ENCODE measurements at places on chromosomes 2 and 18.

- no peak for DNase-seq
Observed at GRCh38 chr18:47172476-47172875, 3.7 kb downstream of the IER3IP1 start.

DNA sequence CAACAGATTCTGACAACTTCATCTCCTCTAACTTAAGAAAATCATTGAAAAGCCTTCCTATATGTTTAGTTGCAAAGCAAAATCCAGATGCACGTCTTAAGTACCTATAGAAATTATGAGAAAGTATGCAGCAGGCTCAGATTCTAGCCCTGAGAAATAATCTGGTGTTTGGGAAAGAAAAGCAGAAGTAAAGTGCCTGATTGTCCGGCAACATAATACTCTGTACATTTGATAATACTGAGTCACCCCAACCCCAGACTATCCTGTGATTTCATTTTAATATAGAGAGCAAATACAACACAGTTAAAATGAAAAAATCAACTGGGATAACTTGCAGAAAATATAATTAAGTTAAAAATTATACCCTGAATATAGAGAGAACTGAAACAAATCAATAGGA, 13.5 kb downstream of the RFX8 start:
- DNase-seq, result no peak

- no peak for DNase-seq
Observed at GRCh38 chr2:48674933-48675332, 57.3 kb downstream of the GTF2A1L start.

DNA sequence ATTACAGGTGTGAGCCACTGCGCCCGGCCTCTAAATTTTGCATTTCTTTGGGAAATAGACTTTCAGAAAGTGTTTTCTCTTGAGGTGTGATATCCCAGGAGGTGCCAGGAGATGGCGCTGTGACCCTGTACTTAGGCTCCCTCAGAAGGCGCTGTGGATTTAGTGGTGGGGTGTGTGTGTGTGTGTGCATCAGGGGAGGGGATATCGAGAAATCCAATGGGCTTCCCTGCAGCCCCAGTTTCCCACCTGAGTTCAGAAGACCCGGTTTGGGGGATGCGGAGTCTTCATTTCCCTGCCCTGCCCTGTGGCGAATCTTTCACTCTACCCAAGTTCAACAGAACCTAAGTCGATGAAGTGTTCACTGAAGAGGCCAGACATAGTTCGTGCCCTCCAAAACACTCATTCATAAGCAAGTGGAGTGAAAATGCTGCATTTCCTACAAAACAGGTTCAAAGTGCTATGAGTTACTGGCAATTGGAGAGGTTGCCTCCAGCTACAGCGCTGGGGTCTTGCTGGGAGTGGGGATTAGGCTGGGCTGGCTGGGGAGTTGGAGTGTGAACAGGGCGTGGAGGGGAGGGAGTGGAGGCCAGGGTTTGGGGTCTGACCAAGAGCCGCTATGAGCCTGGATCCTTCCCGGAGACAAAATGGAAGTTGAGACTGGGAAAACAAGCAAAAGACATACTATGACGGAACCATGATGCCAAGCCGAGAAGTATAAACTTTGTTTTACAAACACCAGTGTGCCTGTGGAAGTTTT, 6.5 kb upstream of the WNT6 start:
- peak; percentile 77 for DNase-seq

- DNase-seq, result no peak
Observed at GRCh38 chr2:220353897-220354296, 726.5 kb downstream of the SLC4A3 start.

GRCh38 chr2:160387558-160388262, 105.9 kb downstream of the RBMS1 start:
- no peak for DNase-seq

DNA sequence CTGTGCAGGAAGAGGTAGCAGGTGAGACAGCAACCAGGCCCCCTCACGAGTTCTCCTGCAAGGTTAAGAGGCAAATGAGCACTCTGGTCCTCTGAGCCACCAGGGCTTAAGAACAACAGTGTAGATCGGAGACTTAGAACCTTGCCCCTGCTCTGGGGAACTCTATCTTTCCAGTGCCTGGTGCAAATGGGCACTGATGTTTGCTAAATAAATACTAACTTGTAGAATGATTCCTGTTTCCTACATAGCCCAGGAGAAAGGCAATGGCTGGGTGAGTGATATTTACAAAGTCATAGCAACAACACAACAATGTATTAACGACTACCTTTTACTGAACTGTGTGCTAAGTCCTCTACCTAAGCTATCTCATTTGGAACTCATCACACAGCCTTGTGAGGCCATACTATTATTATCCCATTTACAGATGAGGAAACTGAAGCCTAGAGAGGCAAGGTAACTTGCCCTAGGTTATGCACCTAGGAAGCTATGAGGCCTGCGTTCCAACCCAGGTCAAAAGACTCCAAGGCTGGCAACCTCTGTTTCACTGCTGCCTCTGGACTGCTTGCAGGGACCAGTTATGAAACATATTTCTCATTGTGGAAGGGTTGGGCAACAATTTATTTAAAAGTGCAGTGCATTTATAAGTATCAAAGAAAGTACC, 4.3 kb downstream of the ATP8B1 start:
- no peak for DNase-seq

GRCh38 chr2:128367601-128368359, 49.1 kb upstream of the HS6ST1 start:
- no peak for DNase-seq

- no peak for DNase-seq
Observed at GRCh38 chr2:189477756-189478155, 36.5 kb downstream of the WDR75 start.

GRCh38 chr2:184305105-184305504, 293.2 kb upstream of the ZNF804A start:
- DNase-seq, result no peak

- no peak for DNase-seq
Observed at GRCh38 chr2:20501974-20502373, 55.1 kb downstream of the RHOB start.

DNA sequence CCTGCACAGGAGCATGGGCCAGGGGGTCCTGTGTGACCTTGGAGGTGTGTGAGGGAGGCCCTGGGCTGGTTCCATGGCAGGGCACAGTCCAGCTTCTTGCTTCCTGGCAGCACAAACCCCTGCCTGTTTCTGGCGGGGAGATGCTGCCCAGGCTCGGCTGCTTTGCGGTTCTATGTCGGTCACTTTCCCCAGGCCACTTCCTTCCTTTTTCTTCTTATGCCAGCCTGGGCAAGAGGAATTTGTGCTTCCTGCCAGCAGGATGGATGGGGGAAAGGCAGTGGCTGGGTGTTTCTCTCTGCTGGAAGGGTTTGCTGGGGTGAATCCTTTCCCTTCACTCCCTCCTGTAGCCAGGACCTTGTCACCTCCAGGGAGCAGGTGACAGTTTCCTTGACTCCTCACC, 24.3 kb downstream of the ASAP2 start:
- DNase-seq, result no peak

GRCh38 chr2:215535741-215536140, 99.9 kb upstream of the FN1 start:
- DNase-seq, result no peak

GRCh38 chr2:40516604-40517003, 64.7 kb upstream of the SLC8A1 start:
- no peak for DNase-seq

DNA sequence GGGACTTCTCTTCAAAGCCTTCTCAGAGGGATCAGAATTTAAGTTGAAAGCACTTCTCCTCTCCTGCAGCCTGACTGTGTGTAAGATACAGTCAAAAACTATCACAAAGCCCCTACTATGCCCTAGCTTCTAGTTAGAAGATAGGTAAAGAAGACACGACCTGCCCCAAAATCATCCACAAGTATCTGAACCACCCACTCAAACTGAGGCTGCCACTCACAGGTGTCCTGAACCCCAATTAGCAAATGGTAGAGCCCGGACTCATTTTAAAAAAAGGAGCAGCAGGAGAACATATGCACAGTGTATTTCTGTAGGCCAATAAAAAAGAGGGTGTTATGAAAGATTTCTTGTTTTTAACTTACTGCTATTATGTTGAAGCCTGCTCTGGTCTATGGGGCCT, 74.4 kb downstream of the ANKRD44 start:
- no peak for DNase-seq

DNA sequence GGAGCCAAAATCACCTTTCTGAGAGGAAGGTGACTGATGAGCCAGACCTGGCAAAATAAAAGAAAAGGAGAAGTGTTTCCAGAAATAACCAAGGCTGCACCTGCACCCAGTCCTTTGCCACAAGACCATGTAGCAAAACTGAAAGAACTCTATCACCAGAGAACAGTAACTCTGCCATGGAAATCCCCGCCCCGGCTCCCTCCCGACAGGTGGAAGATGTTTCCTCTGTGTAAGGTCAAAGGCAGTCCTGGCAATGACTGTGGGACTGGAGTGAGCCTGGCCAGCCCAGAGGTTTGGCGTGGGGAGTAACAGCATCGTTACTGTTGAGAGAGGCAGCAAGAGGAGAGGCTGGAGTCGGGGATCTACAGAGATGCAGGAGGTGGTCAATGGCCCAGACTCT, 42.3 kb downstream of the SPRED2 start:
- DNase-seq, result no peak

DNA sequence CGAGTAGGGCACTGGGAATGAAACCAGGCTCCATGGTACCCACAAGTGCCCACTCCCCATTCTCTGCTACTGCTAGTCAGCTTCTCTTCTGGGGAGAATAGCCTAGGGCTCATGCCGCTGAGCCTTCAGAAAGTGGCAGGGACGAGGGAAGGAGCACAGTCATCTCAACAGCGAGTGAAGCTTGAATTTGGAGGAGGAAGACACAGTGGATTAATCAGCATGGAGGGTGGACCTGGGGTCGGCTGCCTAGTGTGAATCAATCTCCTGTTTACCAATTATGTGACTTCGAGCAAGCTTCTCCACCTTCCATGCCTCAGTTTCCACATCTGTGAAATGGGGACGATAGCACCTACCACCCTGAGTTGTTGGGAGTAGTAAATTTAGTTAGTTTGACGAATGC, 157.0 kb downstream of the SEPTIN10 start:
- no peak for DNase-seq

- no peak for DNase-seq
Observed at GRCh38 chr18:34028324-34028723, 196.4 kb downstream of the NOL4 start.

GRCh38 chr18:62338446-62339105, 13.5 kb downstream of the TNFRSF11A start:
- no peak for DNase-seq

DNA sequence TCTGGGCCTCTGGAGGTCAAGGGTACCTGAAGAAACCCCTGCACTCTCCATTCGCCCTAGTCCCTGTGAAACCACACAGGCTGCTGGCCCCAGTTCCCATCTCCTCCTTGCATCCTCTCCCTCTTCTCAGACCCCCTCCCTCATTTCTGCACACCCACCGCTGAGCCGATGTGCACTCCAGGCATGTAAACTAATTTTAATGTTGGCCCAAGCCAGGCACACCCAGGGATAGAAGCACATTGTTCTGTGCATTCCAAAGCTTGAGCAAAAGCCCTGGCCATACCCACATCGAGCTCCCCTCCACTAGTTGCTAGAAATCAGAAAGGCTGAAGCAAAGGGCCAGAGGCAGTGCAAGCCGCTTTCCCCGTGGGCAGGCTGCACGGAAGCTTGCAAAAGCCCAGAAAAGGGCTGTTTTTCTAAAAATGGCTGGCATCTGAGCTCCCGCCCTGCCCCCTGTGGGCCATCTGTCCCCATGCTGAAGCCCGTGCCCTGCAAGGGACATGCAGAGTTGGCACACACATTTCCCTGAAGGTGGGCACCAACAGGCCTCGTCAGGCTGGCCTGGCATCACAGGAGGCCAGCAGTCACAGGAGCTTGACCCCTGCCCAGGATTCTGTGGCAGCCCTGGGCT, 181.6 kb downstream of the SMAD7 start:
- no peak for DNase-seq

GRCh38 chr2:8045081-8045614, 636.7 kb upstream of the ID2 start:
- DNase-seq, result no peak

GRCh38 chr2:56580242-56580641, 396.5 kb downstream of the CCDC85A start:
- no peak for DNase-seq

DNA sequence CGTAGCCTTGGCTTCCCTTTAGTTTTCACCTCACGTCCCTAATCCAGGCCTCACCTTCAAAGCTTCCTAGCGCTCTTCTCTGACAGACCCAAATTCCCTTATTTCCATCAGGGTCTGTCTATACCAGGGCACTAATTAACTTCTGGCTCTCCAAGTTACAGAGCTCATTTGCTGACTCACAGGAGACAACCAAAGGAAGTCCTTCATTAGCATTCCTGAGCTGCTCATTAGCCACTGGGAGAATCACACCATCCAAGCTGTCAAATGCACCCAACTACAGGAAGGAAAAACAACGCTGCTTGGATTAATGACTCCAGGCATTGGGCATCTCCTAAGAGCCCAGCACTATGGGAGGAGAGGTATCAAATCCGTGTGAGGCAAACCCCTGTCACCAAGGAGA, 109.8 kb upstream of the ALK start:
- DNase-seq, result no peak

DNA sequence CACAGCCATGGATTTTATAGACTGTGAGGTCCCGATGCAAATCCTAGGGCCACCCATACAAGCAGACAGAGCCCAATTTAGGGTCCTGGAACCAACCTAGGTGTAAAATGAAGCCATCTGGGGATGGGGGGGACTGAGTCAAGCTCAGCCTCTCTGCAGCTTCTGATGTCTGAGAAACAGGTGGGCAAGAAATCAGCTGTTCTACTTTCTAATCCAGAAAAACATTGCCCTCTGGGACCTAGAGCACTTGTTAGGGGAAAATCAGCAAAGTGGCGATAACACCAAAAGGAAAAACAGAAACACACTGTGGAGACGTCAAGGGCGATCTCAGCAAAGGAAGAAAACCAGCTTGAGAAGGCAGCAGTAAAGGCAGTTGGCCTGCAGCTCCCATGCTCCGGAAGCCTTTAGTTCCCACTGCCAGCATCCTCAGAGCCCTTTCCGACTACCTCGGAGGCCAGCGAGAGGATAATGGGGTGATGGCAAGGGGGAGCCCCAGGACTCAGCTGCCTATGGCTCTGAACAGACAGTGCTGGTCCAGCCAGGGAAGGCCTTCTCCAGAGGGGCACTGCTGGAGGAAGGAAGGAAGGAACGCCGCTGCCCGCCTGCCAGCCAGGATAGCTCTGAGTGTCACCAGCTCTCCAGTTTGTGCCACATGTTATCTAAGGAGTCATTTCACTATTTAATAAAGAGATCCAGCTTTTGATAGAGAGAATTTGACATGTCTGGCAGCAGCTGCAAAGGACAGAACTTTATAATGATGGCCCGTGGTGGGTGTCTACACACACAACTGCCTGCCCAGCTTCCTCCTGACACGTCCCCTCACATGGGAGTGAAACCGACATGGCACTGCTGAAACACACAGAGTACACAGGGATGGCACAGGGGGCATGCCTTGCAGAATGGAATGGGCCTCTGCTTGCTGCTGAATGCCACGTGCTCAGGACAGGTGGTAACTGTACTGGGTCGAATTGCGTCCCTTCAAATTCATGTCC, 37.7 kb downstream of the HS1BP3 start:
- DNase-seq, result peak; percentile 9

DNA sequence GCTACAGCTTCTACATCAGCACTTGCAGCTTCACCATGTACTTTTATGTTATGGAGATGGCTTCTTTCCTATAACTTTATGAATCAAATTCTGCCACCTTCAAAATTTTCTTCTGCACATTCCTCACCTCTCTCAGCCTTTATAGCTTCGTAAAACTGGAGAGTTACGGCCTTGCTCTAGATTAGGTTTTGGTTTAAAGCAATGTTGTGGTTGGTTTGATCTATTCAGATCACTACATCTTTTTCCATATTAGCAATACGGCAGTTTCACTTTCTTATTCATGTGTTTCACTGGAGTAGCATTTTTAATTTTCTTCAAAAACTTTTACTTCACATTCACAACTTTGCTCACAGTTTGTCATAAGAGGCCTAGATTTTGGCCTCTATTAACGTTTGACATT, 242.9 kb upstream of the GYPC start:
- no peak for DNase-seq
